CD4-positive, alpha-beta T cell treated with Interleukin-21 for 1 hour (primary cell): ENCODE measurements at places on chromosomes 5 and 9.

DNA sequence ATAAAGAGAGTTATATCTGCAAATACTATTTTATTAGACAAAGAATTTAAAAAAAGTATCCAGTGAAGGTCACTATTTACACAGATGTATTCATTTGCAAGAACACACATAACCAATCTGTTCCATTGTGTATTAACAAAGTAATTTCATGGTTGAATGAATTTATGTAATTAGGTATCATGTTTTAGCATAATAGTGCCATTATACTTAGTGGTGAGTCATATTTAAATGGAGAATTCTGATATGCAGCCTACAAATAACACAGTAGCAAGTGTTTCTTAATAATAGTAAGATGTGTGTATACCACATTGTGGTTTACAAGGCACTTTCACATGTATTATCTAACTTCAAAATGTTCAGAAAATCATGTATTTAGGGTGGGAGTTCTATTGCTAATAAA lies 1028.5 kb upstream of the ACO1 start:
- no peak for DNase-seq

GRCh38 chr9:36566813-36567221 lies 5.9 kb upstream of the MELK start:
- no peak for DNase-seq

GRCh38 chr5:55304584-55304983 lies 2.9 kb downstream of the DHX29 start:
- DNase-seq, result no peak

- no peak for DNase-seq
These were observed 41.4 kb upstream of the TIFAB start for GRCh38 chr5:135493406-135494180.

DNA sequence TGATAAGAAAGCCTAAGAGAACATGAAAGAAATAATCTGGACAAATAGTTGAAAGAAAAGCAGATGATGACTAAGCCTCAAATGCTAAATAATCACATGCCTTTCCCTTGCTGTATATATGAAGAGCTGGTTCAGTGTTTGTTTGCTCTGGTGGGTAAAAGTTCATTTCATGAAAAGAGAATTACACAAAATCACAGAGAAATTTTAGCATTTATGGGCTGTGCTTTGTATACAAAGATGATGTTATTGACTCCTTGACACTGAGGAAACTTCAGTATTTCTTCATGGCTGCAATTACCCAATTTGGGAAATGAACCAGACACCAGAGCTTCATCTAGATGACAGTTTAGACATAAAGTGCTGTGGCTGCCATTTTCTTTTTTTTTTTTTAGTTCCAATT lies 527.2 kb downstream of the NR2F1-AS1 start:
- DNase-seq, result no peak

DNA sequence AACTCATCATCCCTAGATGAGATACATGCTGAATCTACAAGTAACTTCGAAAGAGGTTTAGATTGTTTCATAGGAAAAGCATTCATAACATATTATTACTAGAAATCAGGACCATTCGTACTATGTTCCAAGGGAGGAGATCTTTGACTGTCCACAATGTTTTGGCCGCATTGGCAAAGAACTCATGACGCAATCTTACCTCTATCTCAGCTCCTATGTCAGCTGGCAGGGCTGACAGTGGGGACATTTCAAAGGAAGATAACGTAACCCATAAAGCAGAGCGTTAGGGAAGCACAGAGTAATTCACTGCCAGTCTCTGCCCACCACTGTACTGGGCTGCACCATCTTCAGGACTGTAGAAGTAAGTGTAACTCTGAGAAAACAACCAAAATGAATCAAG lies 69.7 kb downstream of the EFNA5 start:
- DNase-seq, result no peak

DNA sequence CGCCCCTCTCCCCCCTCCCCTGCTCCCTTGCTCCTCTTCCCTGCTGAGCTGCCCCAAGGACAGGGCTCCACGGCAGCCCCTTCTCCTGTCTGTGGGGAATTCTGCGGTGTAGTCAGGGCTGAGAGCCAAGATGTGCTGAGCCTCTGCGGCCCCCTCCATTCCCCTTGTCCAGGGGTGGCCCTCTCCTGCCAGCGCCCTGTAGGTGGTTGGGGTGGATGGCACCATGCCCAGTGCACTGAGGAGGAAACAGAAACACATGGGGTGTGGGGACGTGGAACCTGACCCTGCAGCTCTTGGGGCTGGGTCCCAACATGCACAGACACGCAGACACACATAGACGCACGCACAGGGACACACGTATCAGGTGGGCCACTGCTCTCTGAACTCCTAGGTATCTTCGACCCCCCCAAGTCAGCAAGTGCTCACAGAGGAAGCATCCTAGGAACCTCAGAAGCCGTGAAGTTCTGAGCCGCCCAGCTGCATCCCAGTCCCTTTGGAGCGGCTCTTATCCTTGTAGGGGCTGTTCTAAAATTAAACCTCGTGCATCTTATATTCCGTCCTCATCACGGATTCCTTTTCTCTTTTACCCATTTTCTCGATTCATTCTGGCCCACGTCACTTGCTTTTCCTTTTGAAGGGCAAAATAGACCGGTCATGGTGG lies 64.8 kb downstream of the HMCN2 start:
- DNase-seq, result no peak

GRCh38 chr5:37738057-37738691 lies 101.7 kb downstream of the GDNF start:
- DNase-seq, result peak; percentile 40

DNA sequence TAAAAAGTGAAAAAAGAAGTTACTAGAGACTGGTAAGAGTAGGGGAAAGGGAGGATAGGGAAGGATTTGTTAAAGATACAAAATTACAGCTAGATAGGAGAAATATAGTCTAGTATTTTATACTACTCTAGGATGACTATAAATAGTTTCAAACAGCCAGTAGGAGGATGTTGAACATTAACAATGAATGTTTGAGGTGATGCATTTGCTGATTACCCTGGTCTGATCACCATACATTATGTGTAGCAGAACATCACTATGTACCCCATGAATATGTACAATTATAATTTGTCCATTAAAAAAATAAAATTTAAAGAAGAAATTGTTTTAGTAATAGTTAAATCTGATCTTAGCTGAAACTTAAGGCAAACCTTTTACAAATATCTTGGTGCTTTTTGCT lies 302.6 kb downstream of the ARHGAP26 start:
- DNase-seq, result no peak

- DNase-seq, result no peak
These were observed 218.7 kb upstream of the EFNA5 start for GRCh38 chr5:107889387-107889786.

DNA sequence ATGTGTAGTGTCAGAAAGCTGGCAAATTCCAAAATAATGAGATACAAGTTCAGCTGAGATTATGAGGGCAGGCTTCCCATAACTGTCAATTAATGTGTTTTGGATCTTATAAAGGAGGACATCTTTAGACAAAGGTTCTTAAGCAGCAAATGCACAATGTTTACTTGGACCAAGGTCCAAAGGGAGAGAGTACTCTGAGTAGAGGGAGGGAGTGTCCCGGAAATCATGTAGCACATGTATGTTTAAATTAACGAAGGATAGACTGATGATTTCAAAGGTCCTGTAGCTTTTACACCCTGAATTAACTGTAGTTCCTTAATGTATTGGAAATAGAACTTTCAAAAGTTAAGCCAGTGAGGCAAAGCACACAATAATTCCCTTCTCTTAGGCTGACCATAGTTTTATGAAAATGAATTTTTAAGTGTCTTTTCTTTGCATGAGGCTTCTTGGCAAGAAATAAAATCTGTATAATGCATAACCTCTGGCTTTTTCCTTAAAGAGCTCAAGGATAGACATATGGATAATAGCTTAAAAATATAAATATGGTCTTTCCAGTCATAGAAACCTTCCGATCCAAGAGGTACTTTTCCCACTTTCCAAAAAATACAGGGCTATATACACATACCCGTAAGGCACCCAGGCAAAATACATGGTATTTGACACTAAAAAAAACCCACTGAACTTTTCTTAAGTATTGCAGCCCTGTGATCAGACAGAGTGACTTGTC lies 93.0 kb downstream of the PCSK5 start:
- DNase-seq, result no peak

GRCh38 chr5:132254321-132254977 lies 3.0 kb upstream of the PDLIM4 start:
- DNase-seq, result no peak

DNA sequence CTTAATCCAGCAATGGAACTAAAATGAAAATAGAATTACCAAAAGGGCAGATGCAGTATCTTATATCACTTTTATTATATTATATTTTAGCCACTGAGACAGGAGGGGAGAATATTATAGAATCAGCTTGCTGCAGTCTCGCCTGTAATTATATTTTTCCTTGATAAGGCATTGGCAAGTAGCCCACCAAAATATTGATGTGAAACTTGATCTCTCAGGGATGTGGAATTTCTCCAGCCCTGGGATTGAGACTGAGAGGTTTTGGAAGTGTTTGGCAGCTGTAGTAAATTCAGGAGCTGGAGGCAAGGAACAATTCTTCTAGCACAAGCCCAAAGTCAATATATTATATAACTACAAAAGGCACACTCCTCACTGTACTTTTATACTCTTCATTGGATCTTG lies 142.1 kb upstream of the ADAMTSL1 start:
- DNase-seq, result no peak

- DNase-seq, result no peak
These were observed 160.6 kb downstream of the PPP2R2B start for GRCh38 chr5:146717951-146718350.

DNA sequence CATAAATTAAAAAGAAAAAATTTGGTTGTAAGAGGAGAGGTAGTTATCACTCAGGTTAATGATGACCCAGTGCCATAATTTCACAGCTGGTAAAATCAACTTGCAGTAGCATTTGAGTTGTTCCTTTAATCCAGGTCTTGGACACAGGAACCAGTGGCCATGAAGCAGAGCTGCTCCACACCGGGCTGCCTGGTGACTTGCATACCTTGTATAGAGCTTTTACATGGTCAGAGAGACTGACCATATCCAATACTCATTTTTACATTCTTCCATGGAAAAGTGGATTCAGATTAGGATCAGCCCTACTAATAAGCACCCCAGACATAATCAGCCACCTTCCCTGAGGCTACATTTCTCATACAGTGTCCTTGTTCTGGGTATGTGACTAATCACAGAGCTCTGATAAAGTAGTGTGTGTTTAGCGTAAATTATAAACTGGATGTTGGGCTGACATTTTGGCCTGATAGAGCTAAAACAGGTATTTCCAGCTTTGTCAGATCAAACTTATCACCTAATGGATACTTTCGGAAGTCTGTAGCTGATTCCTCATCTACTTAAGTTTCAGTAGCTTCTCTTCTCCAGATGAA lies 77.0 kb upstream of the ZSWIM6 start:
- DNase-seq, result no peak

DNA sequence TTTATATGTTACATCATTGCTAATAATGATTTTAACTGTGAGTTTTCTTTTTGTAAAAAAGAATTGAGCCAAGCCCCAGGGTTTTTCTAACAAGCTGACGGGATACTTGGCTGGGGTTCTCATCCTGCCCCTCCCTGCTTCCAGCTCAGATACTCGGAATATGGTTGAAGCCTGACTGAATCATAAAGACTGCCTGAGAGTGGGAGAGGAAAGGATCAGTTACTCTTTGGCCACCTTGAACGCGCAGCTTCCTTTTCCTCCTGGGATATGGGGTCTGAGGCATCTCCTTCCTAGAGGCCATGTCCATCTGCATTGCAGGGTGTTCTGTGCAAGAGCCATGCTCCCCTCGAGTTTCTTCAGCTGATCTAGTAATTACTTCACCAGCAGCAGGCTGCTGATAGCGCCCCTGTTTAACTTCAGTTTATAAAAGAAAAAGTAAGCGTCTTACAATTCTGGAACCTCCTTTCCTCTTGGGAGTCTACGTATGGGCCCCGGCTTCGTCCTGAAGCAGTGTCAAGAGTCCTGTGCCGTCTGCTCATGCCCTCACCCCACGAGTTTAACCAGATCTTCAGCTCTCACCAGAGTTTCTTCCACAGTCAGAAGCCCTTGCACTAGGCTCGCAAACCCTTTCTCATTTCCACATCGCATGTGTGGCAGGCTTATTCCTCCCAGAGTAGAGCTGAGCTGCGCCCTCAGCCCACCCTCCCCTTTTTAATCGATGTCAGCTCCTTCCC lies 130.0 kb downstream of the MVB12B start:
- no peak for DNase-seq

- peak; percentile 10 for DNase-seq
These were observed 7.5 kb downstream of the DOCK8 start for GRCh38 chr9:221989-222776.

- DNase-seq, result no peak
These were observed 102.5 kb upstream of the TNC start for GRCh38 chr9:115220319-115221005.

GRCh38 chr5:110768138-110768860 lies 29.5 kb downstream of the SLC25A46 start:
- no peak for DNase-seq

GRCh38 chr5:168916266-168916665 lies 337.1 kb upstream of the PANK3 start:
- no peak for DNase-seq

GRCh38 chr5:94407023-94407422 lies 211.4 kb downstream of the KIAA0825 start:
- no peak for DNase-seq

GRCh38 chr5:133265257-133265656 lies 213.4 kb downstream of the HSPA4 start:
- no peak for DNase-seq

GRCh38 chr5:126615286-126615685 lies 14.5 kb downstream of the PHAX start:
- DNase-seq, result no peak

GRCh38 chr9:129840034-129840433 lies 4.8 kb downstream of the USP20 start:
- DNase-seq, result no peak
